T-cell (primary cell): ENCODE measurements at places on chromosomes 13 and 19.

- DNase-seq = peak; percentile 9
Observed at GRCh38 chr13:27712421-27712820, 79.9 kb upstream of the GSX1 start.

DNA sequence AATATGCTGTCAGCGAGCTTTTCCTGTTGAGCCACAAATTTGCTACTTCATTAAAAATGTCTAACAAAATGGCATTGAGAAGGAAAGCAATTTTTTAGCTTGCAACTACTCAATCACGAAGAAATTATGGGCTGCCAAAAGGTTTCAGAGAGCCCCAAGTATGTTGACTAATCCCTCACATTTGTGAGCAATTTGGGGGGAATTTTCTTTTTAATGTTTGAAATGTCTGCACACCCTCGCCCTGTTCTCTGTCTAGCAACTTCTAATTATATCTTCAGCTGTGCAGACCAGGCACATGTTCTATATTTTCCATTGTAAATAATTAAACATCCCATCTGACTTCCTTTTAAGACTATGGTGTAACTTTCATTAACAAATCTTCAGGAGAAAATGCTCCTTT lies 192.9 kb downstream of the DCT start:
- DNase-seq = no peak

GRCh38 chr19:10946958-10947657 lies 13.7 kb upstream of the SMARCA4 start:
- no peak for DNase-seq

DNA sequence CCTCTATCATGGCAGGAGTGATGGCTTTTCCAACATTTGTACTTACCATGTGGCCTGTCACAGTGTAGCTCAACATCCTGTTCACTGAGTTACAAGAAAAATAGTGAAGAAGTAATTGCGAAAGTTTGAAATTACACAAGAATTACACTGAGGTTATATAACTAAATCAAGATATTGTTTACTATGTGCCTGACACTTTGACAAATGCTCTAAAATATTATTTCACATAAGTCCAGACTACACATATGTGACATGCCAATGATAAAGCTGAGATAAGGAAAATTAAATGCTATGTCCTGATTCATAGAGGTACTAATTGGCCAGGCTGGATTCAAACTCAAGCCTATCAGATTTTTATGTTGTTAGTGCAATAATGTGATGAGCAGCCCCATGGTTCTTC lies 451.7 kb downstream of the PCDH9 start:
- no peak for DNase-seq

DNA sequence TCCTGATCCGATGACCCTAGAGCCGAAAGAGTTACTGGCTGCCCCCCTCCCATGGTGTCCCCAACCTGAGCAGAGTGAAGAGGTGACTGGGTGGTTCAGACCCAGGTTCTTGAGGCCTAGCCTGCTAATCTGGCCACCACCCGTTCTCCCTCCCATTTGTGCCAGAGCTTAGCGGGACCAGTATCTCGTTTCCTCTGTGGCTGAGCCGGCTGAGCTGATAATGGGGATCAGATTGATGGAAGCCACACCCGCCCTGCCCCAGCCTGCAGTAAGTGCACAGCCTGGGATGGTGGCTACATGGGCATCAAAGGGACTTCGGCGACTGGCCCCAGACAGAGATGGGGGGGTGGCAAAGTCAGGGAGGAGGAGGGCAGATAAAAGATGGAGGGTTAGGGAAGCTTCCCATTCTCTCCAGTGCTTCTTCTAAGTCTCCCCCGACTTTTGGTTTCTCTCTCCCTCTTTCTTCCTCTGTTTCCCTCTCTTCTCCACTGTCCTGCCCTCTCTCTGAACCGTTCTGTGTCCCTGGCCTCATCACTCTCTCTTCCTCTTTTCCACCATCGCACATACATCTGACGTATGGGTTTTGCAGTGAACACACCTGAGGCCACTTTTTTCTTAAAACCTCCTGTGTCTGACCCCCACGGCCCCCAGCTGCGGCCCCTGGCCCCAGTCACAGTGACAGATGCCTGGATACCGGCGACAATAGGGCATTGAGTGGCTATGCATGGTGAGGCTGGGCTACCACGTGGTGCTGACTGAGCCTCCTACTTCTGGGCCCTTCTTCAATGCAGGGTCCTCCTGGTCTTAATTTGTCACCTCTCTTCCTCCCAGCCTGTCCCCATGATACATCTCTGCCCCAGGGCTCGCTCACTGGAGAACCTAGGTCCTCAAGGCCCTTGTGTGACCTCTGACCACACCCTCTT lies 2.4 kb downstream of the ELAVL3 start:
- no peak for DNase-seq

- no peak for DNase-seq
Observed at GRCh38 chr19:38893341-38893771, 6.1 kb downstream of the SIRT2 start.

DNA sequence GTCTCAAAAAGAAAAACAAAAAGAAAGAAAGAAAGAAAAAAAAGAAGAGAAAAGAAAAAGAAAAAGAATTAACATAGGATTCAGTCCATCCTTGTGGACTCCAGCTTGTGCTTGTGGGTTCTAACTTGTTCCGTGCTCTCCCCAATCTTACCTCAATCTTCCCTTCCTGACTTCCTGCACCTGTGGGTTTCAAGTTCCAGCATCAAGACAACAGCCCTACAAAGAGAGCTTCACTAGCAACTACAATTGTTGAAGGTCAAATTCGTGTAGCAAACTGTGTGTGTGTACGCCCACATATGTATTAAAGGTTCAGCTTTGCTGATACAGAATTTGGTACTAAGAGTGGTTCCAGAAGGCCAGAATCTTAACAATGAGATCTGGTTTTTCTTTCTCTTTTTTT lies 25.3 kb downstream of the FXYD5 start:
- DNase-seq = no peak

- DNase-seq = no peak
Observed at GRCh38 chr13:44308352-44308751, 65.3 kb upstream of the SERP2 start.

GRCh38 chr19:37466277-37466797 lies 907 bp downstream of the ZNF569 start:
- DNase-seq = no peak

GRCh38 chr19:29695765-29696564 lies 19.1 kb downstream of the C19orf12 start:
- DNase-seq = no peak

- DNase-seq = peak; percentile 97
Observed at GRCh38 chr19:42219812-42220750, at the start of gene ZNF526. ZNF526 (plus strand) TSS chr19:42220312; CDS start chr19:42224404, 4,092 bp downstream.

- DNase-seq = no peak
Observed at GRCh38 chr13:73385848-73386247, 327.0 kb downstream of the KLF5 start.

- DNase-seq = no peak
Observed at GRCh38 chr19:27805848-27806247, 1407.1 kb downstream of the UQCRFS1 start.

DNA sequence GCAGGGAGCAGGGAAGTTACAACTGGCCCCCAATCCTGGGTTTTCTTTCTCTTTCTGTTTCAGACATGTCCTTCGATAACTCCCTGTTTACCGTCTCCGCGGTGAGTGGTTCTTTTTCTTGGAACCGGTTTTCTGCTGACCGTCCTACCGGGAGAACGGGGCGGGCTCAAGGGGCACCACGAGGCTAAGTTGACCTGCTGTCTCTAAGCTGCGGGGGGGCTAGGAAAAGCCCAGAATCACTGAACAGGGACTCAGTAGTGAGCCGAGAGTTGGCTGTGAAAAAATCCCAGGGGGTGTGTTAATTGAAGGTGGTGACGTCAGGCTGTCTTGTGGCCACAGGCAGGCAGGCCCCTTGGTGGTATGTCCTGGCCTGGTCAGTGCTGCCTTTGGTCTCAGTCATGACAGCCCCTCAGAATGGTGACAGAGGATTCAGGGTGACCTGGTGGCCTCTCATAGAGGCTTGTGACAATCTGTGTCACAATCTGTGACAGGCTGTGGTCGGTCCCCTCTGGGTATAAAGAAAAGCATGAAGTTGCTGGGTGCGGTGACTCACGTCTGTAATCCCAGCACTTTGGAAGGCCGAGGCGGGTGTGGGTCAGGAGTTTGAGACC lies 8.1 kb upstream of the CARM1 start:
- no peak for DNase-seq

GRCh38 chr19:13053761-13054625 lies 48.7 kb downstream of the LYL1 start:
- DNase-seq = no peak

DNA sequence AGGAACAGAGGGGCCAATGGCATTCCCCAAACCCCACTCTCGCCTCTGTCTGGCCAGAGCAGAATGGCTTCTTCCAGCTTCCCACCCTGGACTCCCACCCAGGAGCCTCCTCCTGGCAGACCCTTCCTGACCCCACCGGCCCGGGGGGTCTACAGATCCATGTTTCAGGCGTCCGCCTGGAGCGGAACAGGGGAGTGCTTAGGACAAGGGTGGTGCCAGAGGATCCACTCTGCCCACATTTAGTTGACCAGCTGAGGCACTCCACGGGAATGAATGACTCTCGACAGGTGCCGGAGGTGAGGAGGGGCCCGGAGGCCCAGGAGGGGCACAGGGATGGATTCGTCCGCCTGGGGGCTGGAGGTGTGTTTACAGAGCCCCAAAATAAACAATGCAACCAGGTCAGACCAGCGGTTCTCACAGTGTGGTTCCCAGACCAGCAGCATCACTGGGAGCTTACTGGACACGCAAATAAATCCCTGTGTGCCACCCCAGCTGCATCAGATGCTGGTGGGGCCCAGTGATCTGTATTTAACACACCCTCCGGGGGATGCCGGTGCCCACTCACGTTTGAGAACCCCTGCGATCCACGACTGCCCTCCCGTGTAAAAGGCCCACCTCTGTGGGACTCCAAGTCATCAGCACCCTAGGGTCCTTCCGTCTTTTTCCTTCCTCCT lies 15.1 kb upstream of the NCCRP1 start:
- DNase-seq = no peak

DNA sequence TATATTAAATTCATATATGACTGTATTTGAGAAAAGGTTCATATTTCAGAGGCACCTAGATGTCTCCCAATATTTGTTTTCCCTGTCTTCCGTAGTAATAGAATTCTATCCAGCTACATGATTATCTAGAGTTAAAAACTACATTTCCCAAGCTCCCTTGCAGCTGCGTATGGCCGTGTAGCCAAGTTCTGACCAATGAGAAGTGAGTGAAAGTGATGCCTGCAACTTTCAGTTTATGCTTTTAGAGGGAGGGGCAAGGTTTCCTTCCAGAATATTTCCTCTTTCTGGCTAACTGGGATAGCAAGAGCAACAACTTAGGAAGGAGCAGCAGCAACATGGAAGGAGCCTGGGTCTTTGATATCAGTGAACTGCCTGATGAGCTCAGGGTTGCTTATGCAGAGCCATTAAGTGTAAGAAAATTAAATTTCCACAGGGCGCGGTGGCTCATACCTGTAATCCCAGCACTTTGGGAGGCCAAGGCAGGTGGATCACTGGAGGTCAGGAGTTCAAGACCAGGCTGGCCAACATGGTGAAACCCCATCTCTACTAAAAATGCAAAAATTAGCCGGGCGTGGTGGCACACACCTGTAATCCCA lies 23.2 kb upstream of the CYP2A13 start:
- DNase-seq = no peak

GRCh38 chr13:44932850-44933251 lies 56.4 kb downstream of the NUFIP1 start:
- DNase-seq = no peak

DNA sequence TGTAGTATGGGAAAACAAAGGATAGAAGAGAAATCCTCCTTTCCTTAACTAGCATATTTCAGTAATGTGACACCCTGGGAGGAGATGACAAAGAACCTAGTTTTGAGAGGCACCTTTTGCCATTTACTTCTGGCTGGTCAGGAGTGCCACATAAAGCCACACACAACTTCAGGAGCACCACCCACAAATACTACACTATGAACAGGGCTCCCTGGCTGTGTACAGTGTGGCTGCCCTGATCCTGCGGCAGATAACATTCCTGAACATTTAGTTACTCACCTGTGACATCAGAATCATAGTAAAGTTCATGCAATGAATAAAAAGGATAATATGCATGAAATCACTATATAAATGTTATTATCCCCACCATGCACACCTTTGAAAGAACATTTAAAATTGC lies 17.4 kb upstream of the IRS2 start:
- DNase-seq = no peak

DNA sequence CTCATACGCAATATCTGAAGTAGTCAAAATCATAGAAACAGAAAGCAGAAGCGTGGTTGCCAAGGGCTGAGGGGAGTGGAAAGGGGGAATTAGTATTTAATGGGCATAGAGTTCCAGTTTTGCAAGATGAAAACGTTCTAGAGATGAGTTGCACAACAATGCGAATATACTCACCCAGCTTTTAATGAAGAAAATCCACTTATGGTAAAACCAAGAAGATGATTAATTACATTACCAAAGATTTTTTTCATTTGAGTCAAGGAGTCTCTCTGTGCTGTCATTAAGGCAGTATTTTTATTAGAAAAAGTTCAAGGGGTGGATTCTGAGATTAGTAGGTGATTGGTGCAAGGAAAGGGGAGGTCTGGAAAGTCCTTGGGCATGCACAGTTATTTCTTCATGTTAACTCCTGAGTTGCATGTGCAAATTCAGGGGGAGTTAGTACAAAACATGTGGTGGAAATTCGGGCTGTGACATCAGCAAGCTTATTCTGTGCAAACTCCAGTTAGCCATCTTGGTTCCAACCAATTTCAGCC lies 6.9 kb upstream of the CBY2 start:
- no peak for DNase-seq

- DNase-seq = no peak
Observed at GRCh38 chr13:47114030-47114429, 217.2 kb upstream of the HTR2A start.

DNA sequence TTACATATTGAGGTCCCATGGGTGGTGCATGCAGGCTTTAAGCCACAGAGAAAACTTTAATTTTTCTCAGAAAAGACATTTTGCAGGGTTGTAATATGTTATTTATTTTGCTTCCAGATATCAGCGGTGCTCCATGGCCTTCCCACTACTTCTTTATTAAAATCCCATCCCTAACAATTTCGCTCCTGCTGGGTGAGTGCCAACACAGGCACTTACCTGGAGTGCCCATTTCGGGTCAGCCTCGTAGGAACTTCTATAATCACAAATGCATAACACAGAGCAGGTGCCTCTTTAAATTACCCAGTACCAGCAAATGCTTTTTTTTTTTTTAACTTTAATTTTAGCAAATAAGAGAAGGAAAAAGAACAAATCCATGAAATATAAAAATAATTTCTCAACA lies 86.4 kb downstream of the EFNB2 start:
- no peak for DNase-seq

GRCh38 chr13:79621449-79621848 lies 140.5 kb downstream of the NDFIP2 start:
- DNase-seq = no peak

DNA sequence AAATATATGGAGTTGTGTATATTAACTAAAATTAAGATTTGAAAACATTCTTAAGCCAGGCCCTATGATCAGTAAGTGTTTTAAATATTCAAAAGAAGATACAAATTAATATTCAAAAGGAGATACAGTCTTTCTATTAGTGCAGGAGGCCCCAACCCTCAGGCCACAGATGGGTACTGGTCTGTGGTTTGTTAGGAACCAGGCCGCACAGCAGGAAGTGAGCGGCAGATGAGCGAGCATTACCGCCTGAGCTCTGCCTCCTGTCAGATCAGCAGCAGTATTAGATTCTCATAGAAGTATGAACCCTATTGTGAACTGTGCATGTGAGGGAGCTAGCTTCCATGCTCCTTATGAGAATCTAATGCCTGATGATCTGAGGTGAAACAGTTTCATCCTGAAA lies 232.9 kb downstream of the FOXO1 start:
- peak; percentile 23 for DNase-seq

- DNase-seq = no peak
Observed at GRCh38 chr13:113661509-113661908, 3.5 kb upstream of the ATP4B start.

GRCh38 chr19:31533114-31533513 lies 183.9 kb upstream of the TSHZ3 start:
- DNase-seq = no peak

GRCh38 chr13:110017379-110017778 lies 231.0 kb upstream of the IRS2 start:
- DNase-seq = no peak
